ENCODE measurements at places on chromosomes 12 and 14.
A peak's percentile ranks its signal among the peaks of the same experiment; 100 is the strongest.

- DNase-seq: no peak
These were observed 42.2 kb upstream of the MBIP start for GRCh38 chr14:36362648-36363047.

- no peak for DNase-seq
These were observed 29.7 kb downstream of the CLEC1A start for GRCh38 chr12:10069099-10069498.

GRCh38 chr14:103527408-103528145 lies 1.4 kb upstream of the TRMT61A start:
- DNase-seq: no peak

- DNase-seq: no peak
These were observed 649.0 kb upstream of the TBX3 start for GRCh38 chr12:115332945-115333344.

GRCh38 chr12:96354844-96355534 lies 45.2 kb downstream of the CDK17 start:
- no peak for DNase-seq

DNA sequence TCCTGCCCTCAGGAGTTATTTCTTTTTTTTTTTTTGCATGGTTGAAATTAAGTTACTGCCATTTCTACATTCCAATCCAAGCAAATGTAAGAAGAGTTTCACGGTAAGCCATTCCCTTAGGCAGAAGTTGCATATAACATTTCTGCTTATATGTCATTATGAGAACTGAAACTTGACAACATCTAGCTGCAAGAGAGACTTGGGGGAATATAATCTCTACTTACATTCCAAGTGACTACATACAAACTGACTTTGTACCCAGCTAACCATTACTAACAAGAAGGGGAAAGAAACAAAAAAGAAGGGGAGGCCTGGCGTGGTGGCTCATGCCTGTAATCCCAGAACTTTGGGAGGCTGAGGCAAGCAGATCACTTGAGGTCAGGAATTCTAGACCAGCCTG lies 7.3 kb upstream of the RESF1 start:
- DNase-seq: no peak

DNA sequence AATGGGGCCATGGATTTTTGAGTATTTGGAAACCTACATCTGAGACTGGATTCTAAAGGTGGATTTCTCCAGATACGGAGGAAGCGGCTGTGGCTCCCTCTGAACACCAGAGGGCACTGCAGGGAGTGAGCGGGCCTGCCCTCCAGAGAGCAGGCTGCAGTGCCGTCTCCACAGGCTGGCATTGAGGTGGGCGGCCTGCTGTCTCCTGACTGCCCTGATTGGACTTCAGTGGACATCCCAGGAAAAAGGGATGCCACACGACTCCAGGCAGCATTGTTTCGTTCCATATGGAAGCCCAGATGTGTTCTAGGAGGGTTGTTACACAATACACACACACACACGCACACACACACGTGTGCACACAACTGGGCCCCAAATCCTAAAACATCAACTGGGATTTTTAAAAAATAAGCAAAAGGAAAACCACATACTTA lies 20.9 kb upstream of the ANO2 start:
- DNase-seq: peak; percentile 16

DNA sequence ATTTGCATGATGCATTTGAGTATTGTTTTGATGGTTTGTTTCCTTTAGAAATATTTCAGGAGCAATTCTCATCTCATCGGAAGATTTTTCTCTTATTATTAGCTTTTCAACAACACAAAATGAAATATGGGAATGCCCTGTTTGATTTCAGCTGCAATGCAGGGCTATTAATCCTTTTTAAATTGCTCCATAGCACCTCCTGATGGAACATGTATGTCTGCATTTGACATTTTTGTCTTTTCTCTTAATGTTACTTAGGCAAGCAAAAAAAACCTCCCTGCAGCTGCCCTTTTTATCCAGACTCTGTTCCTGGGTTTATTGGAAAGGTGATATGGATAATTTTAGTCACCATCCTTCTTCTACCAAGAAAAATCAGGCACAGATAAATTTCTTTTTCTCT lies 895.8 kb downstream of the RPS29 start:
- DNase-seq: no peak

DNA sequence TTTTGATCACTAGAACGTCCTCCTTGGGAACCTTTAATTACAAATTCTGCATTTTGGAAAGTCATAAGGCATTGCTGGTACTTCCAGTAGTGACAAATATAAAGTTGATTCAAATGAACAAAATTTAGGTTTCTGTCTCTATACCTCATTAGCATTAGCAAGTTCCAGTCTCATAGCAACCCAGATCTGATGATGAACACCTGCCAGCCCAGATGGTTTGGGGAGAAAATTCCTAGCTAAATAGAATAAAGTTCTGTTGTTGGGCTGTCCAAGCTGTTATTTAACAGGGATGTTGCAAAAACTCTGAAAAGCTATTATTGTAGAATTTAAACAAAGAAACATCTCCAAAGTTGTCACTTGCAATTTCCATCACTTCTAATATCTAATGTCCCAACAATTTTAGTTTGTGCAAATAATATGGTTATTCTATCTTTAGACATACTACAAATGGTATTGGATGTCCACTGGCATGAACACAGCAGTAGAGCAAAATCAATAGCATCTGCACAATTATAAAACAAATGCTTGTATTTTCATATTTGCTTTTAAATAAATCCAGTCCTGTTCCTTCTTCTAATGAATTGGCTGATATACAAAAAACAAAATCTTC lies 299.4 kb downstream of the SLC16A7 start:
- DNase-seq: no peak

GRCh38 chr12:92010853-92011701 lies 134.6 kb downstream of the BTG1 start:
- DNase-seq: no peak

- no peak for DNase-seq
These were observed 133.3 kb downstream of the FLRT2 start for GRCh38 chr14:85663256-85663655.

GRCh38 chr14:99980299-99980698 lies 84.9 kb upstream of the EVL start:
- DNase-seq: no peak

DNA sequence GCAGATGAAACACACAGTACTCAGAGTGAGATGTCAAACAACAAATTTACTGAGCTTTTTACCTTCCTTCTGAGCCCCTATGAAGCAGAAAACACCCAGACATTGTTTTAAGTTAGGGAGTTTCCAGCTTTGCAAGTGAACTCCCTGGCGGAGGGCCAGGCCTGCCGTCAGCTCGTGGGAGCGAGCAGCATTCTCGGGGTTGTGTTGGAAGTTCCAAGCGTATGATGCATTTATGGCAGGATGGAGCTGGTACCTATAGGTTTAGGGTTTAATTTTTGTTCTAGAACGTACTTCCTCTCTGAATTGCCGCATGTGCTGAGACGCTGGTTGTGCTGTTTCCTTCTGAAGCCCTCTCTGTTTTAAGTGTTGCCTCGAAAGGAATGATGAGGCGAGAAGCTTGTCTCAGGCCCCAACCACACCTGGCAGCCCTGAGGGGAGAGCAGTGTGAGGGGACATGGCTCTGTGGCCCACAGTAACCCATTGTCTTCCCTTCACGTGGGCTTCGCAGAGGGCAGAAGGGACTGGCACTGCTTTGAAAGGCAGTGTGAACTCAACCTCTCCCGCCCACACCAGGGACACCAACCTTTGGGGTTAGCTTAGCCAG lies 76.6 kb downstream of the SSPN start:
- DNase-seq: no peak

DNA sequence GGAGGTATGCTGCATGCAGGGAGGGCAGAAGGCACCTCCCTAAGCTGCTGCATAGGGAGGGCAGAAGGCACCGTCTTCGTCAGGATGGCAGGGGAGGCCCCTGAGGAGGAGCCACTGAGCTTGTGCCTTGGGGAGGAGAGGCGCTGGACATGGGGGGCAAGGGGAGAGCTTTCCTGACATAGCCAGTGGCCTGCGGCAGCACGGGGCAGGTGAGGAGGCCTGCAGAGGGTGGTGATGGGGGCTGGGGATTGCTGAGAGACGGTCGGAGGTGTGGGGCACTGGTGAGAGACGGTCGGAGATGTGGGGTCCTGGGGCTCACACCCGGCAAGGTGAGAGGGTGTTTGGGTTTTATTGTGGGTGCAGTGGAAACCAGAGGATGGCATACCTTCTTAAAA lies 10.4 kb upstream of the BDKRB2 start:
- no peak for DNase-seq

DNA sequence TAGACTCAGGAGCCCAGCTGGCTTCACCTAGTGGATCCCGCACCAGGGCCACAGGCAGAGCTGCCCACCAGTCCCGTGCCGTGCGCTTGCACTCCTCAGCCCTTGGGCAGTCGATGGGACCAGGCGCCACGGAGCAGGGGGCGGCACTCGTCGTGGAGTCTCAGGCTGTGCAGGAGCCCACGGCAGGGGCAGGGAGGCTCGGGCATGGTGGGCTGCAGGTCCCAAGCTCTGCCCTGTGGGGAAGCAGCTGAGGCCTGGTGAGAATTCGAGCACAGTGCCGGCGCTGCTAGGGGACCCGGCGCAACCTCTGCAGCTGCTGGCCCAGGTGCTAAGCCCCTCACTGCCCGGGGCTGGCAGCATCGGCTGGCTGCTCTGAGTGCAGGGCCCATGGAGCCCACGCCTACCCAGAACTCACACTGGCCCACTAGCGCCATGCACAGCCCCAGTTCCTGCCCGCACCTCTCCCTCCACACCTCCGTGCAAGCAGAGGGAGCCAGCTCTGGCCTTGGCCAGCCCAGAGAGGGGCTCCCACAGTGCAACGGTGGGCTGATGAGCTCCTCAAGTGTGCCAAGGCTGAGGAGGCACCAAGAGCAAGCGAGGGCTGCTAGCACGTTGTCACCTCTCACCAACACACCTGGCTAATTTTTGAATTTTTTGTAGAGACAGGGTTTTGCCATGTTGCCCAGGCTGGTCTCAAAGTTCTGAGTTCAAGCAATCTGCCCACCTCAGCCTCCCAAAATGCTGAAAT lies 116.1 kb downstream of the SPTSSA start:
- no peak for DNase-seq
